Stimulated activated CD8-positive, alpha-beta memory T cell treated with anti-CD3 and anti-CD28 coated beads, Interleukin-7, amount 100 ng/mL, for 4 hours (primary cell): ENCODE measurements at places on chromosomes 6 and 20.
A peak's percentile ranks its signal among the peaks of the same experiment; 100 is the strongest.

GRCh38 chr6:30019819-30020218 lies 41.2 kb upstream of the POLR1H start:
- no peak for DNase-seq

GRCh38 chr20:41865938-41866337 lies 247.8 kb upstream of the CHD6 start:
- no peak for DNase-seq

GRCh38 chr6:44010411-44011349 lies 116.6 kb downstream of the MRPL14 start:
- DNase-seq, result no peak

- no peak for DNase-seq
These were observed 1.6 kb downstream of the TFAP2C start for GRCh38 chr20:56630506-56631317.

GRCh38 chr6:125003070-125003469 lies 40.8 kb downstream of the RNF217 start:
- DNase-seq, result no peak

DNA sequence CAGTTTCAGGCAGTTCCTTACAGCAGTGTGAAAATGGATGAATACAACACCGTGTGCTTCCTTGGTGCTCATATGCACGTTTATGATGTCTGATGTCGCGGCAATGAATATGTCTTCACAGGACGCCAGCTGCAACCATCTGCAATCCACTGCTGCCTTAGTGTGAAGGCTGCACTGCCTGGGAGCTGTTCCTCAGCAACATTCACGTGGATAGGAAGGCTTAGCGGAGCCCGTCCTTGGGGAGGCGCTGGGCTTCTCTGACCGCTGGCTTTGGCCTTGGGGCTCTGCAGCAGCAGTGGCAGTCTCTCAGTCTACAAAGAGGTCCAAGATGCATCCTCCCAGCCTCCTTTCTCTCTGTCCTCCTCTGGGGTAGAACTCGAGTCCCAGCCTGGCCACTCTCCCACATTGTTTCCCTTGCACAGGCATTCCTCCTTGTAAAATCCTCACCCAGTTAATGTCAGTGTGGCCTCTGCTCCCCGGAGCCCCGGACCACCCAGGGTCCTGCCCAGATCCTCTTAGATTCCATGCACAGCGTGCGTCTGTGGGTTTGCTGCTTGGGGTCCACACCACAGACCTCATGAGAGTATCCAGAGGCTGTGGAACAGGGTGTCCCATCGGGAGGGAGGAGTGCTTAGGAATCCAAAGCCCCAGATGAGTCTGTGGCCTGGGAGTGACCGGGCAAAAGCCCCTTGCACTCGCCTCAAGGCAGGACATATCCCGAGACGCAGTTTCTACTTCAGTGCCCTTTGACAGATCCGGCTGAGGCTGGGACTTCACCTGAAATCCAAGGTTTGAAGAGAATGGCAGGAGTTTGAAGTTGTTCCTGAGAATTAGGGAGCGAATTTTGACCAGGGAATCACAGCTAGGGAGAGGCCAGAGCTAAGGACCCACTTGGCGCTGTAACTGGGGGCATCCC lies 181.3 kb downstream of the THBS2 start:
- DNase-seq, result no peak

- no peak for DNase-seq
These were observed 61.4 kb downstream of the CPNE5 start for GRCh38 chr6:36777801-36778200.

DNA sequence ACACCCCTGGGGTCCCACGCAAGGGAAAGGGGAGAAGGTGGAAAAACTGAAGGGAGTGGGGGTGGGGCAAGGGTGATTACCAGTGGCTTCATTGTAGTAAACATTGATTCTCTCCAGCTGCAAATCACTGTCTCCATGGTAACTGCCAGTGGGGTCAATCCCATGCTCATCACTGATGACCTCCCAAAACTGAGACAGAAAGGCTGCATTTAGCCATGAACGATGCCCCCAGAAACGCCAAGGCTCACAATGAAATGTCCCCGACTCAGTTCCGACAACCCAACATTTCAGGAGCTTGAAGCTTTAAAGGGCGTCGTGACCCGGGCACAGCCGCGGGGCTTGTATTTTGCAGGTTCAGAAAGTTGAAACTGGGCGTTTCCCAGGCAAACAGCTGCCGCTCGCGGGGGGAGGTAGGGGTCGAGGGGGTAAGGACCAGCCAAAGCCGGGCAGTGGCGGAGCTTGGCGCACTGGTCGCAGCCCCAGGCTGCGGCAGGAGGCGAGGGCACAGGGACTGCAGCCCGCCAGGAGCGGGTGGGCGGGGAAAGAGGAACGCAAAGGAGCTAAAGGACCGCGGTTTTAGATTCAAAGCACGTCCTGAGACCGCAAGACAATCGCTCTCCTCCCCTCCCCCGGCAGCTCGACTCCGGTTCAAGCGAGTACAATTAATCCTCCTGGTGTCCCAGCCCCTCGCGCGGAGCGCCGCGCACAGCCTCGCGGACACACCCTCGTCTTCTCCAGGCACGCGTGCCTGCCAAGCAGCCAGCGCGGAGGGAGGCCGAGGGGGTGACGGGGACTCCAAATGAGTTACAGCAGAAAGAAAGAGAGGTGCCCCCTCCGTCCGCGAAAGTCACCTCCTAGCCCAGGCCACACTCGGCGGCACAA lies 731 bp downstream of the TUBB2B start:
- no peak for DNase-seq

- no peak for DNase-seq
These were observed 35.2 kb upstream of the CDH22 start for GRCh38 chr20:46343348-46343974.

DNA sequence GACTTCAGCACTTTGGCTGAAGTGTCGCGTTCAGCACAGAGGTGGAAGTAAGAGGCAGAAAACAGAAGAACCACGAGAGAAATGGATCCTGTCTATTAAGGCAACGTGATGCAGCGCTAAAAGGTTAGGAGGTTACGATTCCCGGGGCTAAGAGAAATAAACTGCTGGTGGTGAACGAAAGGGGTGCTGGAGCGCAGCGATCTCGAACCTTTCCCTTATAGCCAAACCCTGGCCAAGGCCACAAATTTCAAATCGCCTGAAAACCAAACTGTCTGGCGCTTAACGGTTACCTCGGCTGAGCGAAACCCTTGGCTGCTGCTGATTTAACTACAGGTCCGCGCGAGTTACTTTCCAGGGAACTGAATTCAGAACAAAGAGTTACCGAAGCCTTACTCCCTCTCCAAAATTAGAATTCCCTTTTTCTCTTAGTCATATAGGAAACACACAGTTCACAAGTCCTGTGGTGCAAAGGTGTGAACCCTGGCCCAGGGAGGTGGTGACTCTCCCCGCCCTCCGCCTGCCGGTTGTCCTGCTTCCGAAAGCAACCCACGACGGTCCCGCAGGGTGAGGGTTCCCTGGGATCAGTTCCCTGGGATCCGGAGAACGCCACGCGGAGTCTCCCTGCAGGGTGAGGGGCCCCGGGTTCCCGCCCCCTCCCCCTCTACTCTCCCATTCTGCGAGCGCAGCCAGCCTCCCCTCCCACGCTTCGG lies 1.3 kb upstream of the SLC35D3 start:
- no peak for DNase-seq

DNA sequence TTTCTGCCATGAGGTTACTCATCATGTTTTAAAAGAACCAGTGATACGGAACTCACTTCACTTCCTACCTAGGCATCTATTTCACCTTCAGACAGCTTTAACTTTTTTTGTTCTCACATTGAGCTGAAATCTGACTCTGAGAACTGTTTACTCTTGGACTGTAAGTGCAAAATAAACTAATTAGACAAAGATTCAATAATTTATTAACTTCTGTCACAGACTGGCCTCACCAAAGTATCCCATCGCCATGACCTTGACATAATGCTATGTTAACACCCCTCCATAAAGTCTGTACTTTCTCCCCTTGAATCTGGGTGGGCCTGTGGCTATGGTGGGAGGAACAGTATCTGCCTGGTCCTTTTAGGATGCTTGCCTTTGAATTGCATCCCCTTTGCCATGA lies 448.1 kb downstream of the CBLN4 start:
- DNase-seq, result no peak

DNA sequence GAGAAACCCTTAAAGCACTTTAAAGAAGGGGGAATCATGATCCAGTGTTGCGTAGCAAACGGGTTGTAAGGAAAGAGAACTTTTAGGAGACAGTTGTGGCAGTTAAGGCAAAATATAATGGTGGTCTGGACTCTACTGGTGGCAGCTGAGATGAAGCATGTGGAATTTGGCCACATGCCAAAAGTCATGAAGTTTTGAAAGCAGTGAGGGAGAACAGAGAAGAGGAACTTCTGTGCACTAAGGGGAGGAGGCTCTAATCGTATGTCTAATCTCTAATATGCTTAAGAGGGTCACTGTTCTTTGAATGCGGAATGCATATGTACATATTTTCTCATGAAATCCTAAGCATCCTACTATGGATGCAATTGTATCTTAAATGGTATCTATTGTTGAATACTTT lies 91.5 kb downstream of the RIMS1 start:
- no peak for DNase-seq

DNA sequence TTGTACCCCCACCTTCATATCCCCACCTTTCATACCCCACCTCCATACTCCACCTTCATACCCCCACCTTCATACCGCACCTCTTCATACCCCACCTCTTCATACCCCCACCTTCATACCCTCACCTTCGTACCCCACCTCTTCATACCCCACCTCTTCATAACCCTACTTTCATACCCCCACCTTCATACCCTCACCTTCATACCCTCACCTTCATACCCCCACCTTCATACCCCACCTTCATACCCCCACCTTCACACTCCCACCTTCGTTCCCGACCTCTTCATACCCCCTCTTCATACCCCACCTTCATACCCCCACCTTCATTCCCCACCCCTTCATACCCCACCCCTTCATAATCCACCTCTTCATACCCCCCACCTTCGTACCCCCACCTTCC lies 92.9 kb upstream of the NAA20 start:
- DNase-seq, result no peak

GRCh38 chr20:63736893-63737694 lies 630 bp downstream of the LIME1 start:
- peak; percentile 52 for DNase-seq

GRCh38 chr6:169841907-169842606 lies 90.6 kb downstream of the ERMARD start:
- no peak for DNase-seq

DNA sequence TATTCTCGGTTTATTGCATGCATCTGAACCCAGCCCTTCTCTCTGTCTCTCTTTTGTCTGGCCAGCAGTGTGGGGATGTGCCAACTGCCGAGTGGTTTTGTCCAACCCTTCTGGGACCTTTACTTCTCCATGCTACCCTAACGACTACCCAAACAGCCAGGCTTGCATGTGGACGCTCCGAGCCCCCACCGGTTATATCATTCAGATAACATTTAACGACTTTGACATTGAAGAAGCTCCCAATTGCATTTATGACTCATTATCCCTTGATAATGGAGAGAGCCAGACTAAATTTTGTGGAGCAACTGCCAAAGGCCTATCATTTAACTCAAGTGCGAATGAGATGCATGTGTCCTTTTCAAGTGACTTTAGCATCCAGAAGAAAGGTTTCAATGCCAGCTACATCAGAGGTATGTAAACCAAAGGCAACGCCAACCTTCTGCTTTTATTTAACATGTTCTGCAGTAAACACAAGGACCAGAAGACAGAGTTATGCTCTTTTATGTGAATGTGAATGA lies 65.8 kb downstream of the ADGRG6 start:
- DNase-seq, result no peak

GRCh38 chr6:81233990-81234389 lies 518.5 kb downstream of the TENT5A start:
- DNase-seq, result no peak

DNA sequence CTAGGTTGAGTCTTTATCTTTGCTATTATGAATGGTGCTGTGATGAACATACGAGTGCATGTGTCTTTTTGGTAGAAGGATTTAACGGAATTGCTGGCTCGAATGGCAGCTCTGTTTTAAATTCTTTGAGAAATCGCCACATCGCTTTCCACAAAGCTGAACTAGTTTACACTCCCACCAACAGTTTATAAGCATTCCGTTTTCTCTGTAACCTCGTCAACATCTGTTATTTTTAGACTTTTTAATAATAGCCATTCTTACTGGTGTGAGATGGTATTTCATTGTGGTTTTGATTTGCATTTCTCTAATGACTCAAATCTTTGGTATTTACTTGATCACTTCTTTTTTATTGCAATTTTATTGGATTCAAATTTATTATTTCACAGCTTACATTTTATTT lies 117.4 kb upstream of the HDGFL1 start:
- no peak for DNase-seq
